Inflammatory macrophage treated with lipopolysaccharide for 4 hours (primary cell): ENCODE measurements at places on chromosomes 3 and 15.

GRCh38 chr15:32105258-32106241 lies 75.2 kb downstream of the CHRNA7 start:
- DNase-seq = no peak

DNA sequence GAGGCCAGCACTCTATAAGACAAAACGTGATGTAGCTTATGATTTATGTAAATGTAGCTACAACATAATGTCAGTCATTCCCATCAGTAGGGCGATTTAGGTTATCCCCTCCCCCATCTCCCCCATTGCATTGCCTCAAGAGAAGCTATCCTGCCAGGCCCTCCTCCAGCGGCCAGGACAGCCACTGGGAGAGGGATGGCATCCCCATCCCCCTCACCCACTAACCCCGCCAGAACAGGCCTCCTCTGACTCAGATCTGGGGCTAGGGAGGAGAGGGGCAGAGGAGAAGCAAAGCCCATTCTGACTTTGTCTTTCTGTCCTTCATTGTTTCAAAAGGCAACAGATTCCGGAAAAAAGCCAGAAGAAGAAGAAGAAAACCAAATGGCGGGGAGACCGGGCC lies 32.6 kb upstream of the ESYT3 start:
- DNase-seq = no peak

- no peak for DNase-seq
Observed at GRCh38 chr3:23602971-23603370, 202.8 kb upstream of the UBE2E1 start.

DNA sequence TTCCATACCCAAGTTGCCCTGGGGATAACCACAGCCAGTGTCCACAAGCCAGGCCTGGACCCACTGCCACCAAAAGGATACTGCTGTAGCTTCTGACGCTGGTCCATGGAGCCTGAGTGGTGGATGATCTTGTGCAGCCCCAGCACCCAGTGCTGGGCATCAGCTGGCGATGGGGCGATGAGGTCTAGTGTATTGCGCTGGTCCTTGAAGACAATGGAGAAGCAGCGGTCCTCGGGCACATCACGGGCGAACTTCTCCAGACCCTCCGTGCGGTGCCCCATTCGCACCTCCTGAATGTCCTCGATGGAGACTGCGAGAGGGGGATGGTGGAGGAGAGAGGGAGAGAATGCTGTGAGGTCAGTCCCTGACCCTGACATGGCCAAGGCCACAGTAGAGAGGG lies 13.0 kb downstream of the PLCD1 start:
- no peak for DNase-seq

- DNase-seq = peak; percentile 30
Observed at GRCh38 chr3:167872941-167873340, 137.4 kb downstream of the SERPINI1 start.

GRCh38 chr15:33131552-33132232 lies 62.8 kb downstream of the FMN1 start:
- DNase-seq = no peak

GRCh38 chr15:60154764-60155325 lies 150.7 kb downstream of the FOXB1 start:
- no peak for DNase-seq

GRCh38 chr15:96807361-96807760 lies 476.9 kb downstream of the NR2F2 start:
- DNase-seq = no peak

- DNase-seq = peak; percentile 54
Observed at GRCh38 chr15:65666257-65666656, 44.5 kb downstream of the SLC24A1 start.

GRCh38 chr3:46058981-46059380 lies 31.7 kb upstream of the XCR1 start:
- no peak for DNase-seq

GRCh38 chr15:91055548-91056331 lies 33.3 kb upstream of the VPS33B start:
- peak; percentile 61 for DNase-seq

DNA sequence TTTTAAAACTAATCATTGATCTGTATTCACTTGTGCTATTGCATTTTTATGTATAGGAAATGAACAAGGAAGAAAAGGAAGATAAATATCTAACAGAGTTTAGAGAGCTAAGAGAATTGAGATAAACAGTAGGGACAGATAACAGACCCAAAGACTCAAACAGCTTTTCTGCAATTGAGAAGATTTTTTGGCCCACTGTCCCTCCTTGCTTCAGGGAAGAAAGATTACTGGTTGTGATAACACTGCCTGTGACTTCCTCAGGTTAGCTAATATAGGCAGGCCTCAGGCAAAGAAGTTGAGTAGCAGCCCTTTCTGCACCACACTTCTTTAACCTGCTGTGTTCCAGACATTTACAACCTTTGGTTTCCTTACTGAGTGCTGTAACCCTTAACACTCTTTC lies 2.7 kb upstream of the COX17 start:
- no peak for DNase-seq

GRCh38 chr3:142987707-142988106 lies 13.7 kb upstream of the U2SURP start:
- DNase-seq = peak; percentile 79

GRCh38 chr15:43225201-43225949 lies 4.6 kb upstream of the EPB42 start:
- peak; percentile 72 for DNase-seq

- DNase-seq = peak; percentile 24
Observed at GRCh38 chr3:44862226-44862637, 520 bp downstream of the TMEM42 start.

GRCh38 chr15:90160781-90161727 lies 40.1 kb upstream of the SEMA4B start:
- DNase-seq = no peak

DNA sequence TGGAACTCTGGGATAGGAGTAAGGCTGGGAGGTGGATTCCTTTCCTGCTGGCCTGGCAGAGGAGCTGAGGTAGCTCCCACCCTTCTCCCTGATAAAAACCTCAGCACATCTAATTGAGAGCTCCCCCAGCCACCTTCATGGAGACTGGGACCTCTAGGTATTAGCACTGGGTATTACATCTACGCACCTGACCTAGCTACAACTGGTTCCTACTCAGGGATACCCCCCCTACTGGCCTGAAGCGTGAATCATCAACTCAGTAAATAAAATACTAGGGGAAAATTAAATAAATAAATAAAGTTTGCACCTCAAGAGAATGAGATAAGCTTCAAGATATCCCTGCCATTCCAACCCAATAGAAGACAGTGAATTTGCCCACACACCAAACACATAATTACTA lies 140.4 kb downstream of the NEK10 start:
- no peak for DNase-seq

DNA sequence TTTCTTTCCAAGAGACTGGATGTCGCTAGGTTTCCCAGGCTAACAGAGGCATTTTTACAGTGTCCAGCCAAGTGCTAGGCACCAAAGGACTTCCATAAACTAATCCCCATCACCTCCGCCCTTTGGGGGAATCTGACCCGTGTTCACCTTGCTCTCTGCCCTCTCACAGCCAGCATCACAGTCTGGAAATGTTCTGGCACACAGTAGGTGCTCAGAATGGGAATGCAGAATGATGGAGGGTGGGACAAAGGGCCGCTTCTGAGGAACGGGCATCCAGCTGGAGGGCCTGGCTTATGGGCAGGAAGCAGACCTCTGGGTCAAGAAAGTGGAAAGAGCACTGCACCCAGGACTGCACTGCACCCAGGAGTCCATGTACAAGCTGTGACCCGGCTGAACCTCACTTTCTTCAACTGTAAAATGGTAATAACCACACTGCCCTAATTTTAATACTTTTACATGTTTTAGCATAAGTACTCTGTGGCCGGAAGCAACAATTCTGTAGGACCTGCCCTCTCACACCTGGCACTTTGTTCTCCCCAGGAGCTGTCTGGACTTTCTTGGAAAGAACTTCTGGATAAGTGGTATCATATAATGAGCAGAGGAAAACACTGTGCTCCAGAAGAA lies 901 bp upstream of the NMB start:
- DNase-seq = no peak

GRCh38 chr3:101784855-101785613 lies 6.0 kb downstream of the NXPE3 start:
- peak; percentile 80 for DNase-seq

- peak; percentile 32 for DNase-seq
Observed at GRCh38 chr3:17678116-17678741, 64.2 kb downstream of the TBC1D5 start.

GRCh38 chr3:97438131-97438530 lies 326.4 kb upstream of the ARL6 start:
- DNase-seq = no peak

DNA sequence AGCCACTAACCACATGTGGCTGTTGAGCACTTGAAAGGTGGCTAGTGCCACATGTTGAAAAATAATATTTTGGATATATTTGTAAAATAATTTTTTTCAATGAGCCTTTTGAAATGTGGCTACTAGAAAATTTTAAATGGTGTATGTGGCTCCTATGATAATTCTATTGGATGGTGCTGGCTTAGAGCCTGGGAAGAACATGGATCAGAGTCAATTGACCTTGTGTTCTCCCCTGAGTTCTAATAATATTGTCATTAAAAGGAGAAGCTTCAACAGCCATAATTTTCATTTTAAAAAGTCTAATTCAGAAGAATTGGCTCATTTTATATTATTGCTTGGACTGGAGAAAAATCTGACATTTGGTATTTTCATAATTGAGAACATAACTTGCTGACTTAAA lies 167.3 kb downstream of the LPP start:
- no peak for DNase-seq

- DNase-seq = no peak
Observed at GRCh38 chr3:94349310-94349878, 286.5 kb downstream of the NSUN3 start.

GRCh38 chr3:45591547-45592040 lies 3.0 kb upstream of the LIMD1 start:
- DNase-seq = no peak
